ENCODE measurements at places on chromosomes 1 and 21.
A peak's percentile ranks its signal among the peaks of the same experiment; 100 is the strongest.

GRCh38 chr1:195053478-195053877, 1554.8 kb downstream of the KCNT2 start:
- DNase-seq = no peak

GRCh38 chr1:173153503-173153902, 53.6 kb downstream of the TNFSF4 start:
- DNase-seq = no peak

- no peak for DNase-seq
Measured at GRCh38 chr1:95122151-95122697, 5.1 kb downstream of the TLCD4 start.

DNA sequence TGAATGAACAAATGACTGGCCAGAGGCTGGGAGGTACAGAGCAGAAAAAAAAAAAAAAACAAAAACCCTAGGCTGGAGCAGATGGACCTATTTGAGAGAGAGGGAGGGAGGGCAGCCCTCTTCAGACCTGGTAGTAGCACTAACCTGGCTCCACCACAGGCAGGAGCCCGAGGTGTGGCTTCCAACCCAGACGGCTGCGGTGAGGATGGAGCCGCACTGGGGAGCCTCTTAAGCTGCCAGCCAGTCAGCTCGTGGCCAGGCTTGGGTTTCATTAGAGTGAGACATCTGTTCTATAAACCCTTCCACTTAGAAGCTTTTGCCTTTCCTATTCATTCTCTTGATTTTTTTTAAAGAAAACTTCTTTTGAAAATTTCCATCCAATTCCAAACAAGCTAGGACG, 16.8 kb downstream of the LGR6 start:
- no peak for DNase-seq

DNA sequence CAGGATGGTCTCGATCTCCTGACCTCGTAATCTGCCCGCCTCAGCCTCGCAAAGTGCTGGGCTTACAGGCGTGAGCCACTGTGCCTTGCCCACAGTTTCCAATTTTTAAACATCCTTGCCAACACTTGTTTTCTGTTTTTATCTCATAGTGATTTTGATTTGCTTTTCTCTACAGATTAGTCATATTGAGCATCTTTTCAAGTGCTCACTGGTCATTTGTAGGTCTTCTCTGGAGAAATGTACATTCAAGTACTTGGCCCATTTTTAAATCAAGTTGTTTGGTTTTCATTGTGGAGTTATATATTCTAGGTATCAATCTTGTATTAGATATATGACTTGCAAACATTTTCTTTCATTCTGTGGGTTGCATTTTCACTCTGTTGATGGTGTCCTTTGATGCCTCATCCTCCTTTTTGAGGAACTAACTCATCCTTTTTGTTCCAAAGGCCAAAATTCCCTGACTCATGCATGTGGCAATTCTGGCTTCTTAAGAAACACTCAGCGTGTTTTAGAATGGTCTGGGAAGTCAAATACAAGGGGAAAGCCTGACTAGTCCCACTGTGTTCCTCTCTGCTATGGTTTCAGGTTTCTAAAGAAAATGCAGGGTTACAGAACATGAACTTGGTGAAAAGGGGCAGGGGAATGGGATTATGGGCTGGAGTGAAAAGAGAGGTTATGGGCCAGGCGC, 37.3 kb downstream of the PTAFR start:
- DNase-seq = no peak

DNA sequence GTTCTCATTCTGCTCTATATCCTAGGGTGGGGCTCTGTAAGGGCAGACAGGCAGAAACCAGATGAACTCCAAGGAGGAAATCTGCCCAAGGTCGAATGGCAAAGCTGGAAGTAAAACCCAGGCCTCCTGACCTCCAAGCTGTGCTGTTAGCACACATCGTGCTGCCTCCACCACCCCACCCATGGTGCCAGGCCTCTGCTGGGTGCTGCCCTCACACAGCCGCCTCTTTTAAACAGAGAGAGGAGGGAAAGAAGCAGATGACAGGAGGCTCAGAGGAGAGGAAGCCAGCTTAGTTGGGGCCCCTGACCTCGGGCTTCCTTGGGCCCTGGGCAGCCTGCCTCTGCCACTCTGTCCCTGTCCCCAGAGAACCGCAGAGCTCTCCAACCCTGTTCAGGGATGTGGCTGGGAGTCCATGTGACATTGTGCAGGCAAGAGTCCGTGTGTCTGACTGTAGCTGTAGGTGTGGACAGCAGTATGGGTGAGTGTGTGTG, 1.1 kb downstream of the SYNC start:
- no peak for DNase-seq

GRCh38 chr1:62588000-62588399, 9.3 kb upstream of the ANGPTL3 start:
- no peak for DNase-seq

DNA sequence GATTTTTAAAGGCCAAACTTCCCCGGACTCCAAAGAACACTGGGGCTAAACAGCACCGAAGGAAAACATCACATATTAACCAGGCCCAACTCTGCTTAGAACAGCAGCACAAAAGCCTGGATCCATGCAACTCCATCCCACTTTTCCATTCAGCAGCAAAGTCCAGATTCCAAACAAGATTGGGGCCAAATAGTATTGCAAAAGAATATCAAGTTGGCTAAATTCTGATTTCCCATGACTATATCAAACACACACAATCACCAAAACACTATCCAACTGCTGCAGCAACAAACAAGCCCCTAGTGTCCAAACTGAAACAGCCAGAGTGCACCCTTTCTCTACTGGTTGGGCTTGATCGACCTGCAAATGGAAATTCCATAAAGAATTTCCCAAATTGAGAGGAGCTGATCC, 19.4 kb upstream of the TMEM125 start:
- no peak for DNase-seq

DNA sequence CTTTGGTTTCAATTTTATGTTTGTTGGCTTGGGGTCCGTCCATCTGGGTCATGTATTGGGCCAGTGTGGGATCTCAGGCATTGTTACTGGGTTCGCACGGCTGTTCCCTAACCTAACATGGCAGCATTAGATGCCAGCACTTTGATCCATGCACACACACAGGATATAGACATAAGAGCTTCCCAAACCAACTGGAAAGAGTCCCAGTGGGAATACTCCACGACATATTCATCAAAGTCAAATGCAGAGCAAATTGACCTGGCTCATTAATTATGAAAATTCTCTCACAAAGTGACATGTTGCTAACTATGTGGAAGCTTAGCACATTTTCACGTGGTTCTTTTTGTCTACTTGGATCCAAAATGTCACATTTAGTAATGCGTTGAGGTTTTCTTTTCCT, 130.4 kb downstream of the SETD4 start:
- DNase-seq = no peak

DNA sequence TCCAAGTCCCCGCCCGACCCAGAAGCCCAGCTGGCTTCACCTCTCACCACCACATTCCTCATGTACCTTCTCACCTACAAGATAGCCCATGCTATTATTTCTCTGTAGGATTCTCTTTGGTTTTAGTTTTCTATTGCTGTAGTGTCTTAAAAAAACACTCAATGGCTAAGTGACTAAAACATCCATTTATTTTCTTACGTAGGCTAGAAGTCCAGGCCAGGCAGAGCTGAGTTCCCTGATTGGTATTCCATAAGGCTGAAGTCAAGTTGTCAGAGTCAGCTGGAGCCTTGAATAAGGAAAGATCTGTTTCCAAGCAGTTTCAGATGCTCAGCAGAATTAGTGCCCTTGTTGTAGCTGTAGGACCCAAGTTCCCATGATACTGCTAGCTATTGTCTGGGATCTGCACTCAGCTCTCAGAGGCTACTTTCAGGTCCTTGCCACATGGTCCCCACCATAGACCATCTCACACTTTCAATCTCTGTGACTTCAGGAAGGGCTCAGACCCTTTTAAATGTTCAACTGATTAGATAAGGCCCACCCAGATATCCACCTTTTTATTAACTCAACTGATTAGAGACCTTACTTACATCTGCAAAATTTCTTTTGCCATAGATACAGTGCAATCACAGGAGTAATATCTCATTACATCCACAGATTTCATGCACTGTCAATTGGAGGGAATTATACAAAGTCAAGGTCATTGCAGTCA, 371.0 kb downstream of the TGFB2 start:
- no peak for DNase-seq

DNA sequence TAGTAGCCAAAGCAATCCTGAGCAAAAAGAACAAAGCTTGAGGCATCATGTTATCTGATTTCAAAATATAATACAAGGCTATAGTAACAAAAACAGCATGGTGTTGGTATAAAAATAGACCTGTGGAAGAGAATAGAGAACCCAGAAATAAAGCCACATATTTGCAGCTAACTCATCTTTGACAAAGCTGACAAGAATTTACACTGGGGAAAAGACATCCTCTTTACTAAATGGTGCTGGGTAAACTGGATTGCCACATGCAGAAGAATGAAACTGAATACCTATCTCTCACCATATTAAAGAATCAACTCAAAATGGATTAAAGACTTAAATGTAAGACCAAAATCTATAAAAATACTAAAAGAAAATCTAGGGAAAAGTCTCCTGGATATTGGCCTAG, 59.5 kb upstream of the CD55 start:
- DNase-seq = no peak

DNA sequence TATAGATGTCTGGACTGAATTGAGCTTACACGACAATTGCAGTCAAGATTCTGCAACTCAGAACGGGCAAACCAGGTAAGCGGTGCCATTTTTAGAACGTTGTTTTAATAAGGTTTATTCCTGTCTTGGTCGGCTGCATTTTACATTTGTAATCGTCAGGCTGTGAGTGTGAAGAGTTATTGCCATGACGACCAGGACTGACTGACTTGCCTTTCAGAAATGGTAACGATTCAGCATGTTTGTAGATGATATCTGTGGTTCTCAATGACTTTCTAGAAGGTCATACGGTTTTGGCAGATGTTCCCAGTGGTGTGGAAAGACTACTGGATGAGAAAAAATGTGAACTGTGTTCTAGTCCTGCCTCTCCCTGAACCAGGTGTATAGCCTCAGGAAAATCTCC, 271.3 kb upstream of the B3GALT2 start:
- DNase-seq = no peak

- DNase-seq = no peak
Measured at GRCh38 chr1:218588540-218589172, 243.5 kb downstream of the TGFB2 start.

DNA sequence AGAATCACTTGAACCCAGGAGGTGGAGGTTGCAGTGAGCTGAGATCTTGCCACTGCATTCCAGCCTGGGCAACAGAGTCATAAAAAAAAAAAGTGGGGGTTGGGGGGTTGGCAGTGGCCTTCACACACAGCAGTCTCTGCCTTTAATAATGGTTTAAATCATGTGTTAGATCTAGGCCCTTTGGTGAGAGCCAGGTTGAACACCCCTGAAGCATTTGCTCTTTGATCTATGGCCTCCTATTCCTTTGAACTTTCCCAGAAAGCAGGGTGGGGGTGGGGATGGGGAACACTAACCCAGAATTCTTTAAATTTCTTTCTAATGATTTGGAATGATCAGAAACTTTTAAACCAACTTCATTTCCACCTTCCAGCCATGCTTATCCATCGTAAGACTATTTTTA, 313.0 kb downstream of the KIF26B start:
- DNase-seq = no peak

GRCh38 chr1:23214640-23215039, 2.7 kb downstream of the HTR1D start:
- no peak for DNase-seq

- no peak for DNase-seq
Measured at GRCh38 chr1:177793900-177794299, 176.0 kb downstream of the SEC16B start.

GRCh38 chr1:226486161-226486560, 62.4 kb upstream of the STUM start:
- no peak for DNase-seq

- no peak for DNase-seq
Measured at GRCh38 chr1:32240140-32240951, 6.7 kb upstream of the FAM167B start.

- DNase-seq = peak; percentile 67
Measured at GRCh38 chr1:58809325-58810010, 25.6 kb upstream of the JUN start.

DNA sequence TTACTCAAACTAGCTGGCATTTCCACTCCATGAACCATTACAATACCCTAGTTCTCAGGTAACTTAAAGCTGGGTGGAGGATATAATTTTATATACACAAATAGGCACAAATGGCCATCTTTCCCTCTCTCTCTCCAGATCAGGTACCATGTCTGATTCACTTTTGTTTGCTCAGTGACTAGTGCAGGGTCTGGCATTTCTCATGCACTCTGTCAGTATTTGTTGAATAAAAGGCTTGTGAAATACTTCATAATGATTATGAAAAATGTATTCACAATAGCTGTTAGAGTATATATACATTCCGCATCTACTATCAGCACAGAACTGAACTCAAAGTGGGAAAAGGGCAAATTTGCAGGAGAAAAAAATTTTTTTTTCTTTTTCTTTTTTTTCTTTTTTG, 510.2 kb upstream of the USP24 start:
- DNase-seq = no peak

DNA sequence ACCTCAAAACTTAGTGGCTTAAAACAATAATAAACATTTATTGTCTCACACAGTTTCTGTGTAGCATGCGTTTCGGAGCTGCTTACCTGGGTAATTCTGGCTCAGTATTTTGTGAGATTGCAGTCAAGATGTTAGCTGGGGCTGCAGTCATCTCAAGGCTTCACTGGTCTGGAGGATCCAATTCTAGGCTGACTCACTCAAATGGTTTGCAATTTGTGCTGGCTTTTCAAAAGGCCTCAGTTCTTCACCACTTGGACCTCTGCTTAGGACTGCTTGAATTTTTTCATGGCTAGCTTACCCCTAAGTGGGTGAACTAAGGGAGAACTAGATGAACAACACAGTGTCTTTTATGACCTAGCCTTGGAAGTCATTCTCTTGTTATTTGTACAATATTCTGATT, 21.0 kb downstream of the XPR1 start:
- no peak for DNase-seq

GRCh38 chr1:76260279-76260678, 185.7 kb downstream of the ST6GALNAC3 start:
- DNase-seq = no peak

DNA sequence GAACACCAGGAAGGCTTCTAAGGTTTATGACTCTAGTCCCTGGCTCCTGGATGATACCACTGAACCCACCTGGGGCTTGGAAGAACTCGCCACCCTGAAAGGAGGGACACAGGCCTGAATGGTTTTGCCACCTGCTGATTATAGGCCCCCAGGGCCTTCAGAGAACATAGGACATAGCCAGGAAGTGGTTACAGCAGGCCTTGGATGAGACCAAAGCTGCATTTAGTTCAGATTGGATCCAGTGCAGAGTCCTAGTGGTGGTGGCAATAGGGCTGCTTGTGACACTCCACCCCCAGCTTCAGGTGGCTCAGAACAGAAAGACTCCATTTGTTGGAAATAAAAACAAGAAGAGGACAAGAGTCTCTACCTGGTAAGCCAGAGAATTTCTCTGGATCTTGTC, 101.6 kb upstream of the PLPPR5 start:
- no peak for DNase-seq

- DNase-seq = no peak
Measured at GRCh38 chr1:43743206-43743605, 35.9 kb downstream of the ST3GAL3 start.

DNA sequence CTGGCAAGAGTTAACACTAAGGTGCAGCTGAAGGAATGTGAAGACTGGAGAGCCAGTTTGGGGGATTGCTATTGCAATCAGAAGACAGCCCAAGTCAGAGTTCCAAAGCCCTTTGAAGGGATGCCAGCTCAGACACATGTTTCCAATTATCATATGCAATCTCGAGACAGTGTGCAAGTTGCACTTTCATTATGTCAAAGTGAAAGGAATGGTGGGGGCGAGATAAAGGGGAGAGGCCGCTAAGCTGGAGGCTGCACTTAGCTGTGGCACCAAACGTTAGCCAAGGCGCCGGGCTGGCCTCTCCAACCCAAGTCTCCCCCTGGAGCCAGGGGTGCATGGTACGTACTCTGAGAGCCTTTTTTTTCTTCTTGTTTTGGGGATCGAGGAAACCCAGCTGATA, 58.0 kb downstream of the NGF start:
- DNase-seq = peak; percentile 96

Data from fibroblast of skin of left biceps (primary cell).